ENCODE measurements at places on chromosomes 2 and 18.

DNA sequence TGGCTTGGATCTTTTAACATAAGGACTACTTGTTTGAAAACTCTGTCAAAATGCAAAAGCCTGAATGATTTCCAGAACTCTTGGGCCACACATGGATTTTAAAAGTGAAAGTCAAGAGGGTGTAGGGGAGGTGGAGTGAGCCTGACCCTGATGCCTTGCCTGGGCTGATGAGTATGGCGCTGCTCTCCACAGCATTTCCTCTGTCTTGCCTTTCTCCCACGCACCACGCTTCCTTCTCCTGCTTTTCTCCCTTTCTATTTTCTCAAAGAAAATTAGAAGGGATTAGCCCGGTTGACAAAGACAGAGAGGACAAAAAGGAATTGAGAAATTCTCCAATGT lies 207.0 kb upstream of the CCDC68 start:
- peak; percentile 9 for DNase-seq

- DNase-seq: no peak
These were observed 398 bp downstream of the CRYBA2 start for GRCh38 chr2:218992703-218993344.

DNA sequence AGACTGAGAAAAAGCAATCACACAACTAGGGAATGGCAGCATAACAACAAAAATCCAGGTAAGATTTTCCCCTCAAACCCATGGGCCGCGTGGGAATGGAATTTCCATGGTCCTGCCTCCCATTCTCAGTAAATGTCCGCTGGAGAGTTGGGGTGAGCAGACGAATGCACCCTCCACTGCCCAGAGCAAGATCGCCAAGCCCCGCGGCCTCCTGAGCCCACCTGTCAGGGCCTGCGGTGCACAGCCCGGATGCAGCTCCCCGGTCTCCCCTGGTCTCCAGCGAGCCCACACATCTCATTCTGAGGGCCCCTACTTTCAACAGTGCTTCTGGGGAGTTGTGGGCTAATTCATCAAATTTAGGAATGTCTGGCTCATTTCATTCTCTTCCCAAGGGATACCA lies 327.4 kb upstream of the HS6ST1 start:
- DNase-seq: no peak

DNA sequence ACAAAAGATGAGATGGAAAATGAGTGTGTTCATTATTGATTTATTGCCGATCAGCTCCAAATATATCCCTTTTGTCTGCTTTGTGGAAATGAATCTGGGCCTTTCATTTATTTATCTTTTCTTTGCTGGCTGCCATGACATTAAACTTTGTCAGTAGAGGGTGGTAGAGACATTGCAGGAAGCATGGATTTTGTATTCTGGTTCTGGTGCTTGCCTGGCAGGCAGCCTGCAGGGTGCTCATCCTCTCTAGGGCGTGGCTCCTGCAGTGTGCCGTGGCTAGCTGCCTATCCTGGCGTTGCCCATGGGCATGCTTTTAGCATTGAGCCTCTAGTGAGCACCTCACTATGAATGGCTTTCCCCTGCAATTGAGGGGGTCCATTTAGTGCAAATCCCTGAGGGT lies 593.1 kb downstream of the RNF144A start:
- no peak for DNase-seq

GRCh38 chr2:209525834-209526281 lies 102.0 kb downstream of the MAP2 start:
- DNase-seq: peak; percentile 93

DNA sequence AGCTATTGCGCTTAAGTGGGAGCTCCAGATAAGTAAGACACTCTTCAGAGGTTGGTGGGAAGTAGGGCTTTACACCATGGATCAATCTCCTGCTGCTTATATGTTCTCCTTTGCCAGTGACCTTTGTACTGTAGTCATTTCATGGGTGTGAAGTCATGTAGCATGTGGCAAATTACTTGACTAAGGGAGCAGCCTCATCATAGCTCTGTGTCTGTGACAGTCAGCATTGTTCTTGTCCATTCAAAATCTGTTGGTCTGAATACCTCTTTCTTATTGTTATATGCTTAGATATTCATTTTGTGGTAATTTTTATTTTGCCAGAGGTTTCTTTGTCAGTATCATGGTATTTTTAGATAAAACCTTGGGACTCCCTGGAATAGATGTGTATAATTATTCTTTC lies 18.2 kb downstream of the SLC4A1AP start:
- DNase-seq: peak; percentile 83

- DNase-seq: no peak
These were observed 159.5 kb downstream of the HNMT start for GRCh38 chr2:138123741-138124140.

DNA sequence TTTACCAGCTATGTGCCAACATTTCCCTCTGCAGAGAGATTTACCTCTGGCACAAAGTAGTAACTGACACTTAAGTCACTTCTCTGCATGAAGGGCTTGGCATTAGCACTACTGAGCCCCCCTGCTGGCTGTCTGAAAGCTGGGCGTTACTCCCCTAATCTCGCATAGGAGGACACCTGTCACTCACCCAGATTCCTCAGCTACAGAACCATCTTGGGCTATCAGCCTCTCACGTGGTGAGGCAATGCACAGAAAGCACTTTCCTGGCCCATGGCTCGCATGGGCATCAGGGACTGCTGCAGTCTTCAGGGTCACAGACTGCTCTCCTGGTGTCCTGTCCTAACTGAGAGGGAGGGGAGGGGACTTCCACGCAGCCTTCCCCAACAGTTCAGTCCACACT lies 12.0 kb downstream of the SERPINE2 start:
- DNase-seq: no peak

DNA sequence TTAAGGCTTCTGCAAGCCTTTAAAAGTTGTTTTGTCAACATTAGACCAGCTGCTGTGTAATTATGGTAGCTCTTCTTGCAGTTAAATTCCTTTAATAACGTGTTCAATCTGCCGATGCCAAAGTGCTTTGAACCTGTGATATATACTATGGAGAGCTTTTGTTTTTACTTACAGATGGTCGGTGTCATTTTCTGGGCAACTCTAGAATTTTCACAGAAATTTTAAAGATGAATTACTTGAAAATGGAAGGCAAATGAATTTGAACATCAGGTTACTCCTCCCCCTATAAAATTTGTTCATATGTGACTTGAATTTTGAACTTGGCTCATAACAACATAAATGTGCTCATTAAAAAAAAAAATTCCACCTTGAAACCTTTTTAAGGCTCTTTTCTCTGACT lies 23.0 kb downstream of the LYPD6 start:
- no peak for DNase-seq

GRCh38 chr2:55879976-55880375 lies 43.6 kb downstream of the EFEMP1 start:
- peak; percentile 83 for DNase-seq

GRCh38 chr2:240594511-240595380 lies 8.2 kb downstream of the CAPN10 start:
- DNase-seq: no peak

DNA sequence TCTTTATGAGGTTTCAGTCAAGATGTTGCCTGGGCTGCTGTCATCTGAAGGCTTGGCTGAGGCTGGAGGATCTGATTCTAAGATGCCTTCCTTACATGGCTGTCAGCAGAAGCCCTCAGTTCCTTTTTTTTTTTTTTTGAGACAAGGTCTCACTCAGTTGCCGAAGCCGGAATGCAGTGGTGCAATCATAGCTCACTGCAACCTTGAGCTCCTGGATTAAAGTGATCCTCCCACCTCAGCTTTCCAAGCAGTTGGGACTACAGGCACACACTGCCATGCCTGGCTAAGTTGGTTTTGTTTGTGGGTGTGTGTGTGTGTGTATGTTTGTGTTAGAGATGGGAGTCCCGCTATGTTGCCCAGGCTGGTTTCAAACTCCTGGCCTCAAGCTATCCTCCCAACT lies 13.1 kb upstream of the SLC35F5 start:
- DNase-seq: no peak

DNA sequence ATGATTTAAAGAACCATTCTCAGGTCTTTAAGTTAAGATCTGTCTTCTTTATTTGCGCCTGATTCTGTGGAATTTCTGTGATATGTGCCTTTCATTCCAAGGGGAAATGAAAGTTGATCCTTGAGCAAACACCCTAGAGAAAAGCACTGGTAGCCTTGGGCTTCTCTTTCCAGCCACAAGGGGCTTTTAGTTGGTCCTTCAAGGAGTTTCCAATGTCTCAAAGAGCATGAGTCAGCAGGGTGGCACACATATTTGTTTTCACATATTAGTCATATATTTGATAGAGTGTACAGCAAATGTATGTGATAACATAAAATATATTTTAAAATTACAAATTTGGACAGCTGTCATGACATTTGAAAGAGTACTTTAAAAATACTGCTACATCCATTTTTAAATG lies 339.5 kb downstream of the TXNL1 start:
- peak; percentile 30 for DNase-seq

DNA sequence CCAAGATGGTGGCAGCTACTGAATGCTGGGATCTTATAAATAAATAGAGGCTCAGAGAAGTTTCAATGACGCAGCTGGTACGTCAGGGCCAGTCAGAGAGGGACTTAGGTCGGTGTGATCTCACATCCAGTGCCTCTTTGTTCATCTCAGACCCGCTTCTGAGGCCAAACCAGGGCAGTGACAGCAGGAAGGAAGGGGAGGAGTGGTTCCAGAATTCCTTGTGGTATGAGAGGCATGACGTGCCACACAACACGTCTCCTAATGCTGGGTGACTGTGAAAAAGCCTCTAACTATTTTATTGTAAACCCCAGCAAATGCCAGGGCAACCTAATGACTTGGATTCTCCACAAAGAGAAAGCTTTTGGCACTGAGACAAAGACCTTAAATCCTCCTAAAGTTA lies 423.3 kb downstream of the LPIN1 start:
- peak; percentile 90 for DNase-seq

DNA sequence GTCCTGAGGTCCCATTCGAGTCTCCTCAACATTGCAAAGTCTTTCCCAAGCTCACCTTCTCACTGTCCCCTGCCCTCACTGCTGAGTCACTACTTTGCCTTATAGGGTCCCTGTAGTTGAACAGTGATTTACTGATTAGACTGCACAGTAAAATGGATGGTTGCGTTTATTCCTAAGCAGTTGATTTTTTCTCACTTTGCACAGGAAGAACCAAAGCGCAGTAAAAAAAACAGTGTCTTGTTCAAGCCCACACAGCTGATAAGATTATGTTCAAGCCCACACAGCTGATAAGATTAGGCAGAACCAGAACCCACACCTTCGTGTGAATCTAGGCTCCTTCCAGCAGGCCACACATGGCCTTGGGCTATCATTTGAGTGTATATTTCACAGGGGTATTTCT lies 215.3 kb upstream of the COPS8 start:
- no peak for DNase-seq

DNA sequence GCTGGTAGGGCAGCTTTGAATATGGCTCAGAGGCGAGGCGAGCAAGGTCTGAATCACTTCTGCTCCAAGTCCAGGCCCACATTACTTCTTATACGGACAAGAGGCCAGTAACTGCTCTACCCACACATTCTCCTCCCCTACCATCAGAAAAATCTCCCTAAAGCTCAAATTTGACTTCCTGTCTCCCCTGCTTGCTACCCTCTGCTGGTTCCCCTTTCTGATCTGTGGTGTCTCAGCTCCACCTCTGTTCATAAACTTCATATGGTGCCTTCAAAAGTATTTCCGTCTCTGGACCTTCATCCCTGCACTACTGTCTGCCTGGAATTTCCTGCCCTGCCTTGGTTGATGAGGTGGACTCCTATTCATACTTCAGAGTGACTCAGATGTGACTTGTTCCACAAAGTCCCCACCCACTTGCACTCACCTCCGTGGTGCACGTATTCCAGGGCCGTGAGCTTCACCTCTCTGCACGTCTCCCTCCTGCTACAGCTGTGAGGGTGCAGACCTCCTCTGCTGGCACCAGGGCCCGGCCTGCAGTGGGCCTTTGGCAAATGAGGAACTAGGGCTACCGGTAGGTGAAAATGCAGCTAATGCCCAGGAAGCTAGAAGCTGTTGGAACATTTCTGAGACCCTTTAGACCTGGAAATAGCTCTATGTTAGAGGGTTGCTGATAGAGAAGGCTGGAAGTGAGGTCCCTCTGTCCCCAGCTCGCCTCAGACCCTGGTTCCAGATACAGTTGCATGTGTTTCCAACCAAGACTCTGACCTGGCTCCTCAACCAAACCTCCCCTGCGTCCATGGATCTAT lies 24.6 kb upstream of the KCMF1 start:
- DNase-seq: peak; percentile 56

DNA sequence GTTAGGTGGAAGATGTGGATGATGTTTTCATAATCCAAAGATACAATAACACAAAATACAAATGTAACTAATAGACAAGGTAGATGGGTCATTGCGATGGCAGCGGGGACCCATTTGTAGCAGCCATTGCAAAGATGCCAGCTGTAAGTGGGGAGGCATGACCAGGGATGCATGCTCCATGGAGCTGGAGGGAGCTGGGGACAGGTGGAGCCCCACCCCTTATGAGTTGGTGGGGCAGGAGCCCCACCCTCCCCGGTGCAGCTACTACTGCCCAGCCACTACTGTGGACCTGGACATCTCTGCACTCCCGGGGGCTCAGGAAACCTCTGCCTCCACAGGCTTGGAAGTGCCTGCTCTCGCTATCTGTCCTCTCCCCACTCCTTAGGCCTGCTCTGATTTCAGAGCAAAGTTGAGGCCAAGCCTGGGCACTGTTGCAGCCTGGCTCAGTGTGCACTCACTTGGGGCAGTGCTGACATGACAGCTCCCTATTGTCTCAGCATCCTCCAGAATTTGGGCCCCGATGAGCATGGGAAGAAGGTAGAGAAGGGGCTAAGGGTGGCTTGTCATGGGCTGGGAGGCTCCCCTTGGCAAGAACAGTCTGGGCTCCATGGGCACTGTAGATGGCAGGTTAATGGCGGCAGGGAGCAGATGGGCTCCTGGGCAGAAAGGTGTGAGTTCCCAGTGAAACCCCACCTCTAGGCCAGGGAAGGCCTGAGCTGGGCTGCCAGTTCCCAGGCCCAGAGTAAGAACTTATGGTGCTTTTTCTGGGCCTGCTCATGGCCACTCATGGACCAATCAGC lies 81.1 kb downstream of the ZNF804A start:
- DNase-seq: no peak

- no peak for DNase-seq
These were observed 82.0 kb upstream of the PROKR1 start for GRCh38 chr2:68561372-68561771.

- no peak for DNase-seq
These were observed 137.3 kb downstream of the SETBP1 start for GRCh38 chr18:44817831-44818473.

DNA sequence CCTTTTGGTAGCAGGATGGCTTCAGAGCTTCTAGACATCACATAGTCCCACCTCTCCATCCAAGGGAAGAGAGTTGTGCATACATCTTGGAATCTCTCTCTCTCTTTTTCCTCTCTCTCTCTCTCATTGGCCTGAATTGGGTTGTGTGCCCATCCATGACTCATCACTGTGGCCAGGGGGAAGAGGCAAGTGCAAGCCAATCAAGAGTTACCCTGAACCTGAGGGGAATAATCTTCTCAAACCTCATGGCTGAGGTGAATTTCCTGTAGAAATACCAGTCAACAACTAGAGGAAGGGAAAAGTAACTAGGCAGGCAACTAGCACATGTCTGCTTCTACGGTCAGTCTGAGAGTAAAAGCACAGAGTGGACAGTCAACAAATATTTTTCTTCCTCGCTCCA lies 7.3 kb upstream of the CHN1 start:
- no peak for DNase-seq

Data from choroid plexus epithelial cell (primary cell).